COR-L47 (cell line): ENCODE measurements at places on chromosomes 2 and 18.
A peak's percentile ranks its signal among the peaks of the same experiment; 100 is the strongest.

- no peak for DNase-seq
These were observed 53.2 kb downstream of the FAM168B start for GRCh38 chr2:131039908-131040660.

- no peak for DNase-seq
These were observed 335.3 kb downstream of the DLGAP1 start for GRCh38 chr18:4119813-4120212.

- no peak for DNase-seq
These were observed 501.7 kb upstream of the TCF4 start for GRCh38 chr18:56089612-56090258.

GRCh38 chr2:128374711-128375413 lies 56.2 kb upstream of the HS6ST1 start:
- no peak for DNase-seq

GRCh38 chr2:234555616-234556249 lies 58.9 kb upstream of the ARL4C start:
- DNase-seq: no peak

GRCh38 chr2:136125236-136125635 lies 7.3 kb upstream of the CXCR4 start:
- no peak for DNase-seq

GRCh38 chr2:111072220-111072871 lies 48.4 kb upstream of the BCL2L11 start:
- no peak for DNase-seq

DNA sequence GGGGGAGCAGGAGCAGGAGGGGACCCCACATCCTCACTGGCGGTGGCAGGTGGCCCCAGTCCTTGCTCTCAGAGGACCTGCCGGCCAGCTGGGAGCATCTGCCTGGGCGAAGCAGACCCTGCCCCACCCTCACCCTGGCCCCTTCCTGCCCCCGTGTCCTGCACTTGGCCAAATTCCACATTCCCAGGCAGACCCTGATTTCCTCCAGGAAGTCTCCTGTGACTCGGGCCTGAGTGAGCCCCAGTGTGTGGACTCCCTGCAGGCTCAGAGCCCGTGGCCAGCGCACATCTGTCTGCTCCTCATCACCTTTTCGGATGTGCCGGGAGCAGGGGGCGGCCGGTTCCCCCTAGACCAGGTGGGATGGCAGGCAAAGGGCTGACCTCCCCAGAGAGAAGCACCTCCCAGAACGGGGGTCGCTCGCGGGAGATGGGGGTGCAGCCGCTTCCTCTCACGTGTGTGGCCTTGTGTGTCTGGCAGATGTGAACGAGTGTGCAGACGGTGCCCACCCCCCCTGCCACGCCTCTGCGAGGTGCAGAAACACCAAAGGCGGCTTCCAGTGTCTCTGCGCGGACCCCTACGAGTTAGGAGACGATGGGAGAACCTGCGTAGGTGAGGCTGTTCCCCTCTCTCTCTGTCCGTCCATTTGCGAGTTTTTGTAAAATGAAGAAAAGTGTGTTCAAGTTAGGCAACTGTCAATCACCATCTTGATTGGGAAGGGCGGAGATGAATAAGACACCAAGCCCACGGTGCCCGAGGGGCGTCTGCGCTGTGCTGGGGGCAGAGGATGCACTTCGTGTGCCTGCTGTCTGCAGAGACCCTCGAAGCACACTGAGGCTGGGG lies 90.4 kb downstream of the TPO start:
- DNase-seq: no peak

GRCh38 chr18:62569081-62569655 lies 46.3 kb downstream of the ZCCHC2 start:
- no peak for DNase-seq

GRCh38 chr2:2039826-2040225 lies 291.2 kb downstream of the MYT1L start:
- no peak for DNase-seq

DNA sequence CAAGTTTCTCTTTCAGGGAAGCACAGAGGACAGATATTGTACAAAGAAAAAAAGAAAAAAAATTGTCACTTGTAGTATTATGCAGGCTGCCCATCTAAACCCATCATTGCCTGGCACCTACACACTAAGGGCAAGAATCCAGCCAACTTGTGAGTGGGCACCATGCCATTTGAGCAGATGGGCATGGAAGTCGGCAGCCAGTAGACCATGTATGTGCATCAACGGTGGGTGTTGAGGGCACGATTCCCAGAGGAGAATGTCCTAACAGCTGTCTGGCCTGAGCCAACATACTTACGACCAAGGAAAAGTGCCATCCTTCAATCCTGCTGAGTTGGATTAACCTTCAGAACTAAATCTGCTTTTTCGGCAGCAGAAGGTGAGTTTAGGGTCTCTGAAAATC lies 63.9 kb downstream of the ARHGAP15 start:
- no peak for DNase-seq

DNA sequence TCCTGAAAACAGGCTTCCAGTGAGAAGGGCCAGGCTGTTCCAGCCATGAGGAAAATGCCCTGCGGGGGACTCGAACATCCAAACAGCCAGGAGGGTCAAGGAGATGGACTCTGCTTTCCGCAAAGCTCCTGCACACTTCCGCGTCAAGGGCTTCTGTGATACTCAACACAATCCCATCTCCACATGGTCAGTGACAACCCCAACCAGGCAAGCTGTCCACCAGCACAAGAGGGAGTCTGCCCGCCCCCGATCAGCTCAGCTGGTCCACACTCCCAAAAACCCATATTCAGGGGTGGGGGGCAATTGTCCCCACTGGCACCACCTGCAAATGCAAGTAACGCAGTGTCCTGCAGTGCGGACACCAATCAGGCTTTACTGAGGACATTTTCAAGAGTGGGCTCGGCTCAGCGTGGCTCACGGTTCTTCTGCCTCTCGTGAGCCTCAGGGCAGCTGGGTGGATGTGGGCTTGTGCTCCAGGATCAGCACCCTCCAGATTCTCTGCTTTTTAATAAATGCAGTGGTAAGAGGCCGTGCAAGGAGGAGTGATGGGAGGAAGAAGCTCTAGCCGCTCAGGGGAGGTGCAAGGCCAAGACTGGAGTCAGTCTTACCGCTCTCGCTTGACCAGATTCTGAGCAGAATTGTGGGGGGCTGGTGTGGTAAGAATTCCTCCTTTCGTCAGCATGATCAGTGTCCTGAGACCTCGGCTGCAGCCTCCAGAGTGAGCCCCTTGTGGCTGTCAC lies 19.5 kb upstream of the CIDEA start:
- no peak for DNase-seq

GRCh38 chr18:54140641-54141040 lies 83.8 kb downstream of the MBD2 start:
- no peak for DNase-seq

GRCh38 chr18:13797157-13797611 lies 26.8 kb upstream of the MC5R start:
- no peak for DNase-seq

DNA sequence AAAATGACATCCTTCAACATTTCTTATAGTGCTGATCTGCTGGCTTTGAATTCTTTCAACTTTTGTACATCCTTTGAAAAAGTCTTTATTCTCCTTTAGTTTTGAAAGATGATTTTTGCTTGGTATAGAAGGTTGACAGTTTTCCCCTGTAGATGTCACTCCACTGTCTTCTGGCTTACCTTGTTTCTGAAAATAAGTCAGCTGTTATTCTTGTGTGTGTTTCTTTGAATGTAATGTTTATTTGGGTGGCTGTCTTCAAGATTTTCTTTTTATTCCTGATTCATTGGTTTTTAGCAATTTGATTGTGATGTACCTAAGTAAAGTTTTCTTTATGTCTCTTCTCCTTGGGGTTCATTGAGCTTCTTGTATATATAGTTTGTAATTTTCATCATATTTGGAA lies 47.6 kb downstream of the ACTR3 start:
- DNase-seq: no peak

GRCh38 chr2:18551623-18552022 lies 8.8 kb downstream of the RDH14 start:
- DNase-seq: no peak

- no peak for DNase-seq
These were observed 593 bp upstream of the ACTR2 start for GRCh38 chr2:65227020-65227455.

DNA sequence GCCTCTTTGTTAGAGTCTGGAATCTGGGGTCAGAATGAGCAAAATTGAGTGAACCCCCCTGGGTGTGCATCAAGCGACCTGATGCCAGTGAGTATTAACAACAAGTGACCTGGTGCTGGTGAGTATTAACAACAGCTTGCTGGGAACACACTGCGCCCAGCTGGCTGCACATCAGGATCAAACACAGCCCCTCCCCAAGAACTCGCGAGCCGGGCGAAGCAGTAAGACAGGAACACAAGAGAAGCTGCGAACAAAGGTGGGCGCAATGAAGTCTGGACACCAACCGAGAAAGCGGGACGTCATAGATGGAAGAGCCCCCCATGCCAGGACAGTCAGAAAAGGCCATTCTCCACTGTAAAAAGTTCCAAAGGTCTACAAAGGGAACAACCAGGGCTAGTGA lies 34.3 kb downstream of the CRACDL start:
- no peak for DNase-seq

DNA sequence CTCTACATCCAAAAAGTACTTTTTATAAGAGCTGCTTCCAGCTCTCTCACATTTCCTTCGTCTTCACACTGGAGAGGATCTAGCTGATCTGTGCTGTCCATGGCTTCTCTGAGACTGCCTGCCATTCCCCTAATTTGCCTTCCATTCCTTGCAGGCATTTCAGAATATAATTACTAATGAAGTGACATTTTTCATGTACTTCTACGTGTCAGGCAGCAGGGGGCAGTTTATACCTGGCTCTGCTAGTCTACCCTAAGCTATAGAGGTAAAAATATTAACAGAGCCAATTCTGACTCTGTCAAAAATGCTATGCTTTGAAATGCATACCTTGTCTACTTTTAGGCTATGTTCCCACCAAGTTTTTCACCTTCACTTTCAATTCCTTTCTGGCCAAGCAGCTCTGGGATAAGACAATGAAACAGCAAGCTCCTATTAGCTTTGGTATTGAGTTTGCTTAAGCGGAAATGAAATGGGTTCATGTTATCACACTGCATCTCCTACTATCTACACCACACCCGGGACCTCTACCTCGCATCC lies 81.9 kb downstream of the MEP1B start:
- peak; percentile 50 for DNase-seq

GRCh38 chr2:163213661-163214081 lies 375.1 kb upstream of the KCNH7 start:
- no peak for DNase-seq

- peak; percentile 10 for DNase-seq
These were observed 77.0 kb downstream of the LANCL1 start for GRCh38 chr2:210399440-210400041.

- no peak for DNase-seq
These were observed 81.6 kb upstream of the STPG4 start for GRCh38 chr2:47236503-47237215.

- peak; percentile 47 for DNase-seq
These were observed 71.1 kb downstream of the DOCK10 start for GRCh38 chr2:224971214-224971613.

DNA sequence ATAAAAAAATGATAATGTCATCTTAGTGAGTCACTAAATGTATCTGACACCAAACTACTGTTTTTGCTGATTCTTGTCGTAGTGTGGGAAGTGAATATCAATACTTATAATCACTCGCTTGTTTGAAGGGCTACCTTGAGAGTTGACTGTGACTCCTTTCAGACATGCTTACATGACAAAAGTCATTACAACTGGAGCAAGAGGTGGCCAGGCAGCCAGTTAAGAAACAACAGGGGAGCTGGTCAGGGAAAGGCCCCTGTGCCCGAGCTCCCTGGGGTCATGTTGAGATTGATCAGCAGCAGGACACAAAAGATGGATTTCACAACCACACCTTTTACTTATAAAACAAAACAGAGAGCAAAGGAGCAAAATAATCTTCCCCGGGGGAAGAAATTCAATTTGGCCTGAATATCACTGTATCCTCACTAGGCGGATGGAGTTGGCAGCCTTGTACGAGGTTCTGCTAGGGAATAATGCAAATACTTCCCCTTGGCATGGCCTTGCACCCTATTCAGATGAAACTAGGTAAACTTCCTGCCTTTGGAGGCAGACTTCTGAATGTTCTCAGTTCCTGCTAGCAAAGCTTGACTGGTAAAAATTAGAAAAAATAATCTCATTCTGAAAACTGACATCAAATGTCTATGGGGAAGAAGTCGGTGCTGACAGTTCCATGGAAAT lies 101.2 kb downstream of the DYNC1I2 start:
- DNase-seq: no peak

- DNase-seq: no peak
These were observed 5.6 kb downstream of the SLC66A3 start for GRCh38 chr2:11160731-11161455.

DNA sequence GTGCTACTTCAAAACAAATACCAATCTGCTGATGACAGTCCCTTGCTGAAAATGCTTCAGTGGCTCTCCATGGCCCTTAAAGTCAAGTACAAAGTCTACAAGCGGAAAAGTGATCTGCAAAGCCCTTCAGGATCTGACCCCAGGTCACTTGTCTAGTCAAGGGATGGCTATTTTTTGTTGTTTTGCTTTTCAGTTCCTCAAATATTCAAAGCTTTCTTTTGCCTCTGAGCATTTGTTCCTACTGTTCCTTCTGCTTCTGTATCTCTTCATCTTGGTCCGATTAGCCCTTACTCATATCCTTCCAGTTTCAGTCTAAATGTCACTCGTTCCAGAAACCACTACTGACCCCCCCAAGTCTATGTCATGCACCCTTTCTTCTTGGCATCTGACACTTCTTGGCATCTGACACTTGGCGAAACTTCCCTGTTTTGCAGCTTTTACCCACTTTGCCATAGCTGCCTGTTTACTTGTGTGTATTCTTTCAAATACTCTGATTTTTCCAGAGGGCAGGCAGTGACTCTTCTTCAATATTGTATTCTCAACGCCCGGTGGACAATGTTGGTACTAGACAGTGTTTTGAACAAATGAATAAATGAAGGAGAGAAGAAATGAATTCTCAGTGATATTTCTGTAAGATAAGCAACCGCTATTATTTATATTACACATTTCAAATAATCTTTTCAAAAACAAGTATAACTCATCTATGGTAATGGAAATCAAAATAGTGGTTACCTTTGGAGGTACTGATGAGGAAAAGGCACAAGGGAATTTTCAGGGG lies 175.9 kb upstream of the FN1 start:
- DNase-seq: no peak
